ENCODE measurements at places on chromosomes 13 and 19.

- DNase-seq, result no peak
These were observed 21.2 kb downstream of the DNMT1 start for GRCh38 chr19:10173527-10173926.

GRCh38 chr19:14406645-14407401 is 12.3 kb downstream of the DDX39A start:
- DNase-seq, result no peak

DNA sequence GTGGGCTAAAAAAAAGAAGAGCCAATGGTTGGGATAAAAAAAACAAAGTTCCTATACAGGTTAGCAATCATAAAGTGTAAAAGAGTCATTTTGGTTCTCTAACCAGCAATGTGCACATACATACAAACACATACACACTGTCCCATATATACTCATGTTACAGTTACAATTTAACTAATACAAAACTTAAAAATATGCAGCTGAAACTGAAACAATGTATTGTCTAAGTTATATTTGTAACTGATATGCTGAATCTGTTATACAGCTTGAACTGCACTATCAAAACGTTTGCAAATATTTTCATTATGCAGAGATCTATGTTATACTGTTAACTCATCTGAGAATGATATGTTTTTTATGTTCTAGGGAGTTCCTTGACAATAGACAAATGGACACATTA is 173.7 kb downstream of the KLF12 start:
- DNase-seq, result no peak

GRCh38 chr19:44684892-44685863 is 13.8 kb upstream of the CEACAM16 start:
- no peak for DNase-seq

Data from stimulated activated CD8-positive, alpha-beta memory T cell treated with anti-CD3 and anti-CD28 coated beads, Interleukin-2, amount 100 ng/mL, for 1 hour (primary cell).